Activated T-cell treated with anti-CD3 and anti-CD28 coated beads, Interleukin-2, amount 50 U/mL, for 1 hour (primary cell): ENCODE measurements at places on chromosomes 4 and X.

DNA sequence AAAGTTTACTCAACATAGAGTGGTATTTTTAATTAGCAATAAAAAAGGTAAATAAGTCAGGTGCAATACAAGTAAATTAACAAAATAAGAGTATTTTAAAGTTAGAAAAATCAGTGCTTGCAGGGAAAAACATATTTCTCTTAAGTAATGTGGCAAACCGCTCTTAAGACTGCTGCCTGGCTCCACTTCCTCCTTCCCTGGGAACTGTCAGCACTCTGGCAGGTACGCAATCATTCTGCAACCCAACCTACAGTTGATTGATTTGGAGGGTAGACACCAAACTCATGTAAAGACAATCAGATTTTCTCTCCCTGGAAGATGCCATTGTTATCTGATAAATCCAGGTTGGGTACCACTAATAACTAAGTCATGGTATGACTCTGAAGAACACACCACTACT lies 63.9 kb downstream of the PPP3CA start:
- DNase-seq: no peak

- no peak for DNase-seq
Observed at GRCh38 chr4:154836513-154836912, 55.4 kb downstream of the RBM46 start.

GRCh38 chr4:76641758-76642157 lies 206.7 kb downstream of the SHROOM3 start:
- no peak for DNase-seq

DNA sequence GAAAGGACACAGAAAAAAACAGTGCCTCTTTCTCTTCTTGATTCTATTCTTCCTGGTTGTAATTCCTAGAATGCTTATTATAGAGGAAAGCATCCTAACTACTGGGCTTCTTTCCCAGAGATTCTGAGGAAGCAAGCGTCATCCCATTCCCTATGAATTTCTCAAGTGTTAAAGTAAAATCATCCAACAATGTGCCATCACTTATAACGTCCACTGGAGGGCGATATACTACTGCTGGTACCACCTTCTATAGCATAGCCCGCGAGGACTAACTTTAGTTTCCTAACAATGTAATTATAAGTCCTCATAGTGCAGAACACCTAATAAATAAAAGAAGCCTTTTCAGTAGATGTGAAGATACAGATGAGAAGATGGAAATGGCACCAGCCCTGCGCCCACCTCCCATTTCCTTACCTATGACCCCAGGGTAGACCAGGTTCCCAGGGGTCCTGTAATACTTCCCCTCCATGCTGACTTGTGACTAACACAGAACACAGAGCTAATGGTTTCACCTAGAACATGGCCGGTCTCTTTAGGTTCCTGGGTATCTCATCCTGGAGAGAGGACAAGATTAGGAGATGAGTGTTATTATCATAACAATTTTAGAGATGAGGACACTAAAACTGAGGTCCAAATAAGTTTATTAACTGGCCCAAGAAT lies 4.2 kb downstream of the CENPVL3 start:
- DNase-seq: no peak

DNA sequence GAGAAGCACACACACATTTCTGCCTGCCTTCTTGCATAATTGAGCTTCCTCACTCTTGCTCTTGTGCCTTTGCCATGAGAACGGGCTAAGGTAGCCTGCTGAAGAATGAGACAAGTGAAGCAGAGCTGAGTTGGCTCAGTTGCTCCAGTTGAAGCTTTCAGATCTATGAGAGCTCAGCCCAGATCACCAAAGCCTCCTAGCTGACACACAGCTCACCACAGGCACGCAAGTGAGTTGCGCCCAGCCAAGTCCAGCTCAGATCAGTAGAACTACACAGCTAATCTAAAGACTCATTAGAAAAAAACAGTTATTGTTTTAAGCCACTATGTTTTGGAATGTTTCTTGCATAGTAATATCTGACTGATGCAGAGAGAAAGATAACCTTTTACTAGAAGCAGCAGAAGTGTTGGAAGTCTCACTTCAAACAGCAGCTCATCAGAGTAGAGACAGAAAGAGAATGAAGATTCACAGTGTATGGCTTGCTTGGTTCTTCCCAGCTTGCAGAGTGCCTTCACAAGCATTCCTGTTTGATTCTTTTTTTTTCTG lies 362.4 kb downstream of the MID1IP1 start:
- DNase-seq: no peak

GRCh38 chrX:22320236-22320873 lies 47.6 kb downstream of the CBLL2 start:
- no peak for DNase-seq

DNA sequence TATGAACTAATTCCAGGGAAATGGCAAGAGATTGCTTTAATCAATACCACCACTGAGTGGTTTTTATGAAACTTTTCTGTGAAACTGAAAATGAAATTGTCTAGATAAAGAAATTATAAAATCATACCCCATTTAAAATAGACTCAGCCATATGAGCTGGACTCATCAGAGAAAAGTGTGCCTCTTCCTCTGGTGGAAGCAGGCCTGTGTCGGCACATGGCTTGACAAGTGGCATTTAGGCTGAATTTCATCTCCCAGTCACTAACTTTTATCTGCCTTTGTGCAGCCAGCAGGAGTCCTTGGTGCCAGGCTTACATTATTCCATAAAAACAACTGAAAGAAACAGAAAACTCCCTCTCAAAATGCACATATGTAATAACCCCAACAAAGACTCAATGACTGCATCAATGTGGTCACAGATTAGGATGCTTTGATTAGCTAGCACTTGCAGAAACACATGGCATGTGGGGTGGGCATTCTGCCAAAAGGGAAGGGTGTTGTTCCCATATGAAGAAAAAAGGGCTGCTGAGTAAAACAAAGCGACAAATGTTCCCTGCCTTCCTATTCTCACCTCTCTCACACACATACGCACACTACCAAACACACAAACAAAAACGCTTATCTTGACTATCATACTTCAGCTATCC lies 232.3 kb downstream of the PABPC4L start:
- no peak for DNase-seq

- DNase-seq: no peak
Observed at GRCh38 chr4:41287005-41287404, 30.3 kb downstream of the UCHL1 start.

DNA sequence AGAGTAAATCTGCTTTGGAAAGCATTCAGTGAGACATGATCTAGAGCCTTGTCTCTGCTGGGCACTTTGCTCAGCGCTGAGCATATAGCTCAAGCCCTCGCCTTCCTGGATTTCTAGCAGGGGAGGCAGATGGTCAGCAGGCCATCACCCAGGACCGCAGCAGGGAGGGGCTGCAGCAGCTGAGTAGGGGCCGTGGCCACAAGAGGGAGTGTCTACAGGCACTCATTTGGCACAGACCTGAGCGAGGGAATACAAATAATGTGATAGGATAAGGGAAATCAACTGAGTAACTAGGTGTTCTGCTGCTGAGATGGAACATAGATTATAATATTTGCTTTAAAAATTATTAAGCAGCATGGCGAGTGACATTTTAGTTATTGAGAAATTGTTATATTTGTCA lies 30.2 kb downstream of the OFD1 start:
- no peak for DNase-seq
